ENCODE measurements at places on chromosomes 16 and 17. TPM values are rescaled to one million over a fixed set of nuclear protein-coding genes. Genes with fewer than 3 reads are reported as not detected.

- no peak overlapping the region for H3K27ac ChIP-seq
- no peak for DNase-seq
- peaks cover 12% of the 10 kb centered on the region for H3K4me1 ChIP-seq
- H3K4me3 ChIP-seq: no peak overlapping the region
- H3K27me3 ChIP-seq: no peaks in the 10 kb centered on the region
These were observed 39.0 kb downstream of the GLG1 start for GRCh38 chr16:74567901-74568300.

- no peaks in the 10 kb centered on the region for H3K36me3 ChIP-seq
- no peaks in the 10 kb centered on the region for H3K27me3 ChIP-seq
- no peak for DNase-seq
These were observed 235.5 kb downstream of the XYLT1 start for GRCh38 chr16:17235147-17235815.

DNA sequence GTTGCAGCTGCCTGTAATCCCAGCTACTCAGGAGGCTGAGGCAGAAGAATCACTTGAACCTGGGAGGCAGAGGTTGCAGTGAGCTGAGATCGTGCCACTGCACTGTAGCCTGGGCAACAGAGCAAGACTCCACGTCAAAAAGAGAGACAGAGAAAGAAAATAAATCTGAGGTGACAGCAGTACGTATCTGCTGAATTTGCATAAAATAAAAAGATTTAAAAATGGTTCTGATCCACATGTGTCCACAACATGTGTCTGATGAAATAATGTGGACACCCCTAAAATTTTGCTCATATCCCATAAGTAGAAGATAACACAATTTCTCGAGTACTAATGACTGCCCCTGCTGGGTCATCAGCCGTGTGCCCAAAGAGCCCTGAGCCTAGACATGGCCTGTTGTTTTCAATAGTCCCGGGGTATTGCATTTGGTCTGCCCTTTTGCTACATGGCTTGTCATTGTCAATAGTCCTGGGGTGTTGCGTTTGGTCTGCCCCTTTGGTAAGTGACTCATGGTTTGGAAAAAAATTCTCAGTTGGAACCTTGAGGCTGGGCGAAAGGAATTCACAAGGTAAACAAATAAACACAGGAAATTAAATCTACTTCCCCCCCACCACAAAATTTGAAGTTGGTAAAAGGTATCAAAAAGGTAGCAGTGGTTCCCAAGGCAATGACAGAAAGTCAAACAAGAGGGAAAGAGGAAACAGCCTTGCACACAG, 434.6 kb upstream of the MAF start:
- no peak for DNase-seq
- H3K36me3 ChIP-seq: no peaks in the 10 kb centered on the region
- no peaks in the 10 kb centered on the region for H3K4me1 ChIP-seq

DNA sequence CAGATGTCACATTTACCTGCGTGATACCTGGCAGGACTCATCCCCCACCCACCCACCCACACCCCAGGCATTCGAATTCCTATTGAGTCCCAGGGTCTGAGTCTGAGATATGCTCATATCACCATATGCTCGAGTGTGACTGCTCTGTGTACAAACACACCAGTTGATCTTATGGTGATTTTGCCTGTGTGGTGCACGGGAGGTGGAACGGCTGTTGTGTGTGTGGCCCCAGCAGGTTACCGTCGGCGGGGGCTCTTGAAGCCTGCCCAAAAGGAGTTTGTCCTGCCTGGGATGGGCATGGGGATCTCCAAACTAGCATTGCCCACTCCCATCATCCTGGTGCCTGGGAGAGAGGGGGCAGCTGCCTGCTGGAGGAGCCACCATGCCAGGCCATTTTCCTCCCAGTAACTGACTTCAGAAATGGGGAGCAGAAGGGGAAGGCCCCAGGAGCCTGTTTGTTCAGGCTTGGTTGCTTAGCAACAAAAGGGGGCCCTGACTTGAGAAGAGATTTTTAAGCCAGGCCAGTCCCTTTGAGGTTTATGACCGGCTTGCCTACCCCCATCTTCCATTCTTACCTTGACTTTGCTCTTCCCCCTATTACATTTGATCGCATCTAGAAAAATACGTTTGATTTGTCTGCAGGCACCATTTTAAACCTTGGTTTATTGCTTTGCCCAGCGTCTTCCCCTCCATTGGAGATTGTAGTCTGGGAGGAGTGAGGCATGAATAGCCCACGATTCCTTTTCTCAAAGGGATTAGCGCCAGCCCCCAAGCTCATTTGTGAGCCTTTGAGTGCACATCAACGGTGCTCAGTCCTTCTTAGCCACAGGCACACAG, 217.7 kb downstream of the CCDC182 start:
- no peaks in the 10 kb centered on the region for H3K4me1 ChIP-seq
- H3K27ac ChIP-seq: no peak overlapping the region
- H3K4me3 ChIP-seq: no peak overlapping the region
- no peaks in the 10 kb centered on the region for H3K36me3 ChIP-seq
- DNase-seq: no peak

The GP1BA gene
- 0.06 TPM for polyA plus RNA-seq

DNA sequence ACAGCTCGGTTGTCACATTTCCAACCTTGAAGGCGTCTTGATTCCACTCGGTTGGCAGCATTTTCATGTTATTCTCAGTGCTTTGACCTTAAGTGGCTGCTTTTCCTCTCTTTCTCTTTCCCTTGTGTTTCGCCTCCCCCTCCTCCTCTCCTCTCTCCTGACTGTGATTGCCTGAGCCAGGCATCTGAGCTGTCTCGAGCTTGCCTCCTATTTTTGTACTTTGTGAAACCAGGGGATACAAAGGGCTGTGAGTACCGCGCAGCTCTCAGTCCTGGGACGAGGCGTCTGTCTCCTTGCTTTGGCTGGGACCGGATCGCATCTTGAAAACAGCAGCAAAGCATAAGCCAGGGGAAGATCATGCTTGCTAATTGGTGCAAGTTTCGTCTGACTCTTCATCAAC, 48.8 kb upstream of the SDK2 start:
- H3K27ac ChIP-seq: no peak overlapping the region
- DNase-seq: no peak
- no peaks in the 10 kb centered on the region for H3K36me3 ChIP-seq
- H3K27me3 ChIP-seq: no peaks in the 10 kb centered on the region

The KRTAP9-8 gene
- polyA plus RNA-seq: not detected

DNA sequence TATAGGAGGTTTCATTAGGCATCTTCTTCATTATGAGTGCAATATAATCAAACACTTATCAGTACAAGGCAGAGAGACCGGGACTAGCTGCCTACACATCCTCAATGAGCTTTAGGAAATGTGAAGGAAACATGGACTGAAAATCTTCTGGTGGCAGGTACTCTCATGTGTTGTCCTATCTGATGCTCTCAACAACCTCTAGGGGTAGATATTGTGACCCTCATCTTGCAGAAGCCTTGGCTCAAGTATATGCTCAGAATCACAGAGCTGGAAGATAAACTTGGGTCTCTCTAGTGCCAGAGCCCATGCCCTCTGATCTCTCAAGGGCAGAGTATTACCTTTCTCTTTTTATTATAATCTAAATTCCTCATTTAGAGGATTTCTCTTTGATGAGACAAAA, 181.6 kb upstream of the C17orf78 start:
- no peak overlapping the region for H3K4me3 ChIP-seq
- DNase-seq: no peak
- H3K36me3 ChIP-seq: peaks cover 3% of the 10 kb centered on the region
- H3K4me1 ChIP-seq: no peaks in the 10 kb centered on the region
- no peaks in the 10 kb centered on the region for H3K27me3 ChIP-seq

The SLC6A4 gene
- 26.0 TPM for polyA plus RNA-seq

DNA sequence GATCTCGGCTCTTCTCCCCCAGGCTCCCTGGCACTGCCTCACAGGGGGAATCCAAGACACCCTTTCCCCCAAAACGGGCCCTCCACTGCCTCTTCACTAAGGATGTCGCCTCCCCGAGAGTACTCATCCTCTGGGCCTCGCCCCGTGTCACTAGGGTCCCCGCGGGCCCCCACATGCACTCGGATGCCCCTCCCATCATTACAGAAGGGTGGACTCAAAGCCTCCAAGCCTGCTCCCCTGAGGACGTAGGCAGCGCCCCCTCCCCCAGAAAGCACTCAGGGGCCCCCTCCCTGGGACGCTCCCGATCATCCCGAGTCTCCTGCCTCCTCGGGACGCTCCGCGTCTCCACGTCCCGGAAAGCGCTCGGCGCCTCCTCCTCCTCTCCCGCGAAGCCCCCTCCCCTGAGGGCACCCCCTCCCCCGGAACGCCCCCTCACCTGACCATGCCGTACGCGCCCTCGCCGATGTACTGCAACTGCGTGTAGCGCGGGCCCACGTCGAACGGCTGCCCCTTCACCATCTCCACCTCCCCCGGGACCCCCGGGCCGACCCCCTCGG, 338 bp downstream of the MAPK3 start:
- no peaks in the 10 kb centered on the region for H3K27me3 ChIP-seq
- H3K27ac ChIP-seq: peak overlapping the region; percentile 93
- H3K36me3 ChIP-seq: peaks cover 4% of the 10 kb centered on the region
- DNase-seq: peak; percentile 23

DNA sequence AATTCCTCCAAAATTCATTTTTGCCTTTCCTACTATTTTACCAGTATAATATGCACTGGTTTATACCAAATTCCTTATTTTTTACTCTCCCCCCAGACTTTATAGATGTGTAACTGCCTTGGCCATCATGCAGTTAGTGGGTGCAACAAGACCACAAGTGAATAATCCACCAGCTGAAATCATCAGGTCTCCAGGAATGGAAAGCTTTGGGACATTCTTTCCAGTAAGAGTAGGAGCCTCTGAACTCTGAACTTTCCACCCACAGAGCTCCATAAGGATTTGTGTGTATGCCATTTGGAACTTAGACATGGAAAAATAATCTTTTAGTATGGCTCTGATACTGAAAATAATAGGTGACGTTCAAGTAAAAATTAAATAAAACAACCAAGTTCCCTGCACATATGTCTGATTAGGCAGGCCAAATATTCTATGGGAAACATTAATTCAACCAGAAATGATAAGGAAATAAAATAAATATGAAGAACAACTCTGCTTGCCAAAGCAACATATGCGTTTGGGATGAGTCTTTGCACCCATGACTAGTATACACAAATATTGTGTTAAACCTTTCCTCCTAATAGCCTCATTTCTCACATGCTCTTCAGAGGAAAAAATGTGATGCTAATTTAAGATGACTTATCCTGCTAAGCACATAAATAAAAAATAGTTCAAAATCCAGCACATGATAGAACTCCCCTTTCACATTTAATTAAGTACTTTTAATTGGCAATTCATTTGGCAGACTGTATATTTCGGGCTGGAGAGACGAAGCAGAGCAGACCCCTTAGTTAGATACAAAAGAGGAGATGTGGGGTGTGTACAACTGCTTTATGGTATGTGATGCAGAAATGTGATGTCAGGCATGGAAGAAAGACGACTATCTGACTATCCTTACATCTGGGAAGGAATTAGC, 11.6 kb upstream of the LYRM9 start:
- H3K27ac ChIP-seq: no peak overlapping the region
- H3K4me1 ChIP-seq: no peaks in the 10 kb centered on the region
- H3K36me3 ChIP-seq: no peaks in the 10 kb centered on the region
- no peaks in the 10 kb centered on the region for H3K27me3 ChIP-seq
- H3K4me3 ChIP-seq: no peak overlapping the region
- DNase-seq: no peak

- no peak for DNase-seq
- no peaks in the 10 kb centered on the region for H3K27me3 ChIP-seq
- H3K4me1 ChIP-seq: peaks cover 8% of the 10 kb centered on the region
- peaks cover 15% of the 10 kb centered on the region for H3K36me3 ChIP-seq
- no peak overlapping the region for H3K4me3 ChIP-seq
- no peak overlapping the region for H3K27ac ChIP-seq
These were observed 25.1 kb upstream of the IL17C start for GRCh38 chr16:88613293-88613692.

The COL1A1 gene
- 2.2 TPM for polyA plus RNA-seq

GRCh38 chr17:7493941-7494340, 9.8 kb downstream of the POLR2A start:
- peaks cover 70% of the 10 kb centered on the region for H3K36me3 ChIP-seq
- DNase-seq: peak; percentile 79
- no peak overlapping the region for H3K4me3 ChIP-seq
- H3K27me3 ChIP-seq: no peaks in the 10 kb centered on the region
- H3K4me1 ChIP-seq: peaks cover 5% of the 10 kb centered on the region

GRCh38 chr17:32516940-32517701, 30.3 kb downstream of the CDK5R1 start:
- peaks cover 5% of the 10 kb centered on the region for H3K36me3 ChIP-seq
- DNase-seq: no peak
- no peaks in the 10 kb centered on the region for H3K27me3 ChIP-seq
- H3K4me3 ChIP-seq: no peak overlapping the region

DNA sequence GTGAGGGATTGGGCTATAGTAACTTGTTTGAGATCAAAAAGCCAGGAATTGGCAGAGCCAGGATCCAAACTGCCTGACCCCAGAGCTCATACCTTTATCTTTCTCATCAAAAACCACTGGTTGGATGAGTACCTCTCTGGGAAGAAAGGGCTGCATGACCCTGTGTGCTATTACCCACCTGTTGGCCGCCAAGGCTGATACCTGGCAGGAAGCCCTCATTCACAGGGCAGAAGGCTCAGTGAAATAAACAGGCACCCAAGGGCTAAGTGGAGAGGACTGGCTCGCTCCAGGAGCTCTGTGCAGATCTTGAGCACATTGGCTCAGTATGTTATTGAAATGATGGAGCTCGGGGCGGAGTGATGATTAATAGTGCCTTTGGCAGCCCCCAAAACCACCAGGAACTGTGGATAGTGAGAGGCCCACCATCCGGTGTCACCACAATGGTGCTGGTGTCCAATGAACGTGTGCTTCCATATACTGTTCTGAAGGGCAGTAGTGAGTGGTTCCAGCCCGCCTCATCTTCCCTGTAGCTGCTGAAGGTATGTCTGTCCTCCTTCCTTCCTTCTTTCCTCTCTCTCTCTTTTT, 197.6 kb downstream of the MSI2 start:
- H3K36me3 ChIP-seq: peaks cover 3% of the 10 kb centered on the region
- DNase-seq: no peak
- no peak overlapping the region for H3K4me3 ChIP-seq

GRCh38 chr16:70703835-70704381, 18.1 kb upstream of the MTSS2 start:
- H3K4me3 ChIP-seq: no peak overlapping the region
- DNase-seq: no peak
- H3K27ac ChIP-seq: peak overlapping the region; percentile 82

DNA sequence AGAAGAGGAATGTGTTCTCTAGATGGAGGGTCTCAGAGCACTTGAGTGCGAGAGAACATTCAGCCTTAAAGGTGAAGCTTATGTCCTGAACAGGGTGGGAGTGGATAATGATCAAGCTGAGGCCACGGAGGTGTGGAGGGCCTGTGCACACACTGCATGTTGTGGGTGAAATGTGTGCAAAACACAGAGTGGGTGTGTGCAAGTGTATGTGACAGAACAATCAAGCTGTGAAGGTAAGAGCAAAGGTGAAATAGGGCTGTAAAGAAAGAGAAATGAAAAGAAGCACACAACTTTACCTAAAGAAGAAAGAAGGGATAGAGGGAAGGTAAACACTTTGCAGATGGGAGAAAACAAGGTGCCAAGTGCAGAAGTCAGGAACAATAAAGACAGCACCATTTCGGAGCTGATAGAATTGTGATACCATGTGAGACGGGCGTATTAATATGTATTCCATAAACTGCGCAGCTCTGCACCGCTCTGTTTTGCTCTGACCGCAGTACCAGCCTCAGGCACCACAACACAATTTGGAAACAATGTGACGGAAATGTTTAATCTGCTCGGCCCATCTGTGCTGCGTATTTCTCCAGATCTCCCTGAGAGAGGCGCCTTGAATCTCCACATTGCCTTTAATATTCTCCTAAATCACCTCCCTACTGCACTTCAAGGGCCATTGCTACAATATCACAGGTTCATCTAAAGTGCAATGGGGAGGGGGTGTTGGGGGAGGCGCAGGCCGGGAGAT, 40.6 kb downstream of the SNX11 start:
- H3K4me3 ChIP-seq: no peak overlapping the region
- no peaks in the 10 kb centered on the region for H3K4me1 ChIP-seq
- H3K27me3 ChIP-seq: peaks cover 5% of the 10 kb centered on the region
- DNase-seq: no peak

The CFAP97D1 gene
- polyA plus RNA-seq: not detected
